ENCODE measurements at places on chromosomes 3 and 15.

- no peak for DNase-seq
Observed at GRCh38 chr3:11212299-11212608, 58.0 kb downstream of the HRH1 start.

DNA sequence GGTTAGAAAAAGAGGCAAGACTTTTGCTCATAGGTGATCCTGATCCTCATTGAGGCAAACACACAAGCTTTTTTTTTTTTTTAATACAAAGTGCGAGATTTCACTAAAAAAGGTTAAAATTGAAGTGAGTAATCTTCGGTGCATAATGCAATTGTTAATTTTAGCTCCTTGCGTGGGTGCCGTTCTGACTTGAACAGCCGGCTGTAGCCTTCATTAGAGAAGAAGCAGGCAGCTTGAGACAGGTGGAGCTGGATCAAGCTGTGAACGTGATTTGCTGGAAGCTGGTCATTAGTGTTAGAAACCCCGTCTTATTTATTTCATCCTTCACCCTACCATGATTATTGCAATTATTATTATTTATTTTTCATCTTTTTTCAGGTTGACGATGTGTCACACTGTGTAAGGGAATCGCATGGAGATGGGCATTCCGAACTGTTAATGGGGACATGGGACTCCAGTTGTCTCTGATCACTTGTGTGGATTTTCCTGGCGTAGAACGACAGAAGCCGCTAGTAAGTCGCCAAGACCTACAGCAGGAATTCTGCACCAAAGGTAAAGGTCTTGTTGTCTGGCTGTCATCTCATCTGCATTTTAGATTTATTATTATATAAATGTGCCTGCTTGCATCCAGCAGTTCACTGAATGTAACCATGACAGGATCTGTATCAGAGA is 40.2 kb downstream of the ARPP21 start:
- no peak for DNase-seq

DNA sequence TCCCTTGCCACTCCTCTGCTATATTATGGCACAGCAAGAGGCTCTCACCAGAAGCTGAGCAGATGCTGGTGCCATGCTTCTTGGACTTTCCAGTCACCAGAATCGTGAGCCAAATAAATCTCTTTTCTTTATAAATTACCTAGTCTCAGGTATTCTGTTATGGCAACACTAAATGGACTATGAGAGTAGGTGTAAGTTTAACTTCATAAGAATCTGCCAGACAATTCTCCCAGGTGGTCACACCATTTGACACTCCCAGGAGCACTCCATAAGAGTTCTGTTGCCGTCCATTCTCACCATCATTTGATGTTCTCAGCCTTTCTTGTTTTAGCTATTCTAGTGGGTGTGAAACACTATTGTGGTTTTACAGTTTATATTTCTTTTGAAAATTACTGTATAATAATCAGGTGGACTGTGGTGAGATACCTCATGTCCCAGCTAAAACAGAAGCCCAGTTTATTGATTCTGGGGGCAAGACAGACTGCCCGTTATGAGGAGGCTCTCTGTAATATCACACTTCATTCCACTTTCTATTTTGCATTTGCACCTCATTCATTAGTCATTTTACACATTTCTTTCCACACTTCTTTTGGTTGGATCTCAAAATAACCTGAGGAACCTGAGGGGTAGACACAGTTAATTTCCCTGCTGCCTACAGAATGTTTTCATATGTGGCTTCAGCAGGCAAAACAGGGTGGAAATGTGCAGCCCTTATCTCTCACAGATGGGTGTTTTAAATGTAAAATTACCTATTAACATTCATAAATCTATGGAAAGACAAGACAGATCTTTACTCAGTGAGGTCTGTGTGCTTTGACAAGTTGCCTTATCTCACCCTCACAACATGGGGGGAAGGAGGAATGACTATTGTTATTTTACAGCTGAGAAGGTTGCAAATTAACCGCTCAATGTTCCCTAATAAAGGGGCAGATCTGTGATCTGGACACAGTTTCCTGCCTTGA is 42.1 kb downstream of the CDCP1 start:
- no peak for DNase-seq

- no peak for DNase-seq
Observed at GRCh38 chr3:194396859-194397756, 2.0 kb downstream of the GP5 start.

- DNase-seq, result no peak
Observed at GRCh38 chr3:72120806-72121778, 336.1 kb upstream of the PROK2 start.

- no peak for DNase-seq
Observed at GRCh38 chr3:106114848-106115247, 246.0 kb upstream of the CBLB start.

DNA sequence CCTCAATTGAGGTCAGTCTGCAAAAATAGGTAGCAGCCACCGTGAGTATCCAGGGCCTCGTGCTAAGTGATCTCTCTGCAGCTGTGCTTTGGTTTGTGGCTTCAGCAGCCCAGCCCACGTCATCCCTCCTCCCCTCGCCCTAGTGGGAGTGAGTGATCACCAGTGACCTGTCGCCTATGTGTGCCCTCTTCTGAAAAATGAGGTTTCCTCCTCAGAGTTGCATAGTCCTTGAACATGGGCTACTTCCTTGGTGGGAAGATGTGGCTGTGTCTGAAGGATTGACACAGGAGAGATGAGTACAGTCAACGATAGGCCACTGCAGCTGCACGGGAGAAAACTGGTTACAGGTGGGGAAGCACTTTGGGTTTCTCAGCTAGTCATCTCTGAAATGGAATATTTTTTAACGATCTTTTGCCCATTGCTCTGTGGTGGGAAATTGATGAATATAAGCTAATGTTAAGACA is 144.8 kb upstream of the BHLHE40 start:
- DNase-seq, result no peak

DNA sequence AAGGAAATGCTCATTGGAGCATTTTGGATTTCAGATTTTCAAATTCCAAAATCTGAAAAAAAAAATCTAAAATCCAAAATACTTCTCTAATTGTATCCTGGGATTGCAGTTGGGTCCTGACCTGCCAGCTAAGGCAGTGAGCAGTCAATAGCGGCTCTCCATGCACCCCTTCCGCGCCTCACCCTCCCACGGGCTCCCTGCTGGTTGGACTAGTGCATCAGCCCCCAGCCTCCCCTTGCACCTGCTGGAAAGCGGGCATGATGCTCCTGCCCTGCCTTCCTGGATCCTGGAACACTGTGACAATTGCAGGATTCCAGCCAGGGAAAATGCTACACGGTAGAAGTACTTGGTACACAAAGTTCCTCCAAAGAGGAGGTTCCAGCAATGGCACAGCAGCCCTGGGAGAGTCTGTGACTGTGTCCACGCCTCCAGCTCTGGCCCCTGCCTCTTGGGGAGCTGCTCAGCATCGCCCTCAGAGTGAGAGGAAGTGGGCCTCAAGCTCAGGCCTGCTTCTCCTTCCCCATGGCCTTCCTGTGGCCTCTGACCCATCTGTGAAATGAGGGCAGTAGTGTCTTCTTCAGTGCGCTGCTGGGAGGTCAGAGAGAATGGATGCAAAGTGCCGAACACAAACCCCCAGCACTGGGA is 39.5 kb upstream of the CHRNB4 start:
- DNase-seq, result no peak

GRCh38 chr3:61894988-61895935 is 333.9 kb downstream of the PTPRG start:
- no peak for DNase-seq

GRCh38 chr3:127233371-127233770 is 40.4 kb downstream of the PRR23E start:
- no peak for DNase-seq

DNA sequence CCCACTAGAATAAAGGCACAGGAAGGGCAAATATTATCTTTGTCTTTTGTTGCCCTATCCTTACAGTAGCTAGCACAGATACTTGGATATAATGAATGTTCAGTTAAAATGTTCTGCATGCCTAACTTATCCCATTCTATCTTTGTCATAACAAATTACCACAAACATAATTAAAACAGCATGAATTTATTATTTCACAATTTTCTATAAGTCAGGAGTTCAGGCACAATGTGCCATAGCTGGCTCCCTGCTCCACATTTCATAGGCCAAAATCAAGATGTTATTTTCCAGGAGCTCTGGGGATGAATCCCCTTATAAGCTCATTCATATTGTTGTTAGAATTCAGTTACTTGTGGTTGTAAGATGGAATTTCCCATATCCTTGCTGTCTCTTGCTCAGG is 975.5 kb downstream of the IGSF11 start:
- DNase-seq, result no peak

- DNase-seq, result no peak
Observed at GRCh38 chr3:136804813-136805212, 14.1 kb upstream of the SLC35G2 start.

DNA sequence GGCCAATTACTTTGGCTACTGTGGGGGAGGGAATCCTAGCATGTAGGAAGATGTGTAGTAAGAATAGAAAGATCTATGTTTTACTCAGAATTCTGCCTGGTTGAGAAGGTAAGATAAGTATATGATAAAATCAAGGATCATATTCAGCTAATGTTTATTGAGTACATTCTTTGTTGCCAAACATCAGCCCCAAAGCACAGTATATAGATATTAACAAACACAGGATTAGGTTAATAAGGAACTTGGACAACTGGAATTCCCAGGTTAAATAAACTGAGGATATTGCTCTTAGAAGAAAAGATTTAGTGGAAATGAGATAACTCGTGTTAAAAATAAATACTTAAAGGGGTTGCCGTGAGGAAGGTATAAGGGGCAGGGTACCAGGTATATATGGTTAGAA is 129.6 kb downstream of the FILIP1L start:
- DNase-seq, result no peak

DNA sequence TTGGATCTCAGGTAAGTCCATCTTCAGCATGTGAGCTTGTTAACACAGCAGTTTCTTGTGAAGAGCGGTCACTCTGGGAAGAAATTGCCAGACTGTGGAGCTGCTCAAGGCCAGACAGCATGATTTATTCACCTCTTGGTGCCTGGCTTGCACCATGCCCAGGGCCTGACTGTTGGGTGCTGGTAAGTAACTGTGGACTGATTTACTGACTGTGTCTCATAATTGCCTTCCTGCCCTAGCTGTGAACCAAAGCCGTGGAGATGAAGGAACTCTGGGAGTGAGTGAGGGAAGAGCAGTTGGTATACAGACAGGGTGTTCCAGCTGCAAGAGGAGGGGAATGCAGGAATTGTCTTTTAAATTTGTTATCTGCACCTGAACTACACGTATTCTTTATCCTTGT is 18.5 kb upstream of the WNT7A start:
- DNase-seq, result no peak

DNA sequence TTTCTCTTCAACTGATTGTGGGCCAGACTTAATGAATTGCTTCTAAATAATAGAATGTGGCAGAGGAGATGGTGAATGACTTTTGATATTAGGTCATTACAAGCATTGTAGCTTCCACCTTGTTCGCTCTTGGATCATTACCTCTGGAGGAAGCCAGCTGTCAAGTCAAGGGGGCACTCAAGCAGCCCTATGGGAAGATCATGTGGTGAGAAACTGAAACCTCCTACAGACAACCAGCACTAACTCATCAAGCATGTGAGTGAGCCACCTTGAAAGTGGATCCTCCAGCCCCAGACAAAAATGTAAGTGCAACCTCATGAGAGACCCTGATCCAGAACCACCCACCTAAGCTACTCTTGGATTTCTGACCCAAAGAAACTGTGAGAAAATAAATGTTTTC is 109.8 kb upstream of the TBC1D5 start:
- no peak for DNase-seq

GRCh38 chr3:65020281-65021160 is 332.7 kb upstream of the ADAMTS9 start:
- no peak for DNase-seq

DNA sequence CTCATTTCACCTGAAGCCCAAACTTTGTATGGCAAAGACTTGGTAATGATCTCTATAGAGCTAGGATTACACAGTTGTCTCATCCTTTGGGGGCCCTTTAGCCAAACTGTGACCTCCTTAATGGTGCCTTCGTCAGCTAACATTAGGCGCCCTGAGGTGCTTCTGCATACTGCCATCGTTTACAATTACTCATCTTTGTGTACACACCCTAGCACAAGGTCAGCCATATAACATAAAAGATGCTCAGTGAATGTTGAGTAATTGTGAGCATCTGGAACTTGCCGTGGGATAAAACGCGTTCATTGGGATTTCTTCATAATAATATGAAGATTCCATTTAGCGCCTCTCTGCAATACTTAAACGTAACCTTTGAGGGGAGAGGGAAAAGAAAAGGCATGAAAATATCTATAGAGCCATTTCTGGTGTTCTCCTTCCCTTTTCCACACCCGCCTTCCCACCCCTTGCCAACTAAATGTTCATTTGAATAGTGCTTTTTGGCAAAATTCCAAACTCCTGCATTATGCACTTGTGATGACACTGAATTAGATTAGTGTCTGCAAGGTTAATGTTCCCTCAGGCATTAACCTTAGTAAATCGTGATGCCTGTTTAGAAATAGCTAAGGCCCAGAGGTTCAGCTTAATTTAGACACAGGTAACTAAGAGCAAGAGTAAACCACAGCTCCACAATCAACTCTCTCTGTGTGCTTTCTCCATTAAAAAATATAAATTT is 990 bp upstream of the ZNF148 start:
- no peak for DNase-seq

DNA sequence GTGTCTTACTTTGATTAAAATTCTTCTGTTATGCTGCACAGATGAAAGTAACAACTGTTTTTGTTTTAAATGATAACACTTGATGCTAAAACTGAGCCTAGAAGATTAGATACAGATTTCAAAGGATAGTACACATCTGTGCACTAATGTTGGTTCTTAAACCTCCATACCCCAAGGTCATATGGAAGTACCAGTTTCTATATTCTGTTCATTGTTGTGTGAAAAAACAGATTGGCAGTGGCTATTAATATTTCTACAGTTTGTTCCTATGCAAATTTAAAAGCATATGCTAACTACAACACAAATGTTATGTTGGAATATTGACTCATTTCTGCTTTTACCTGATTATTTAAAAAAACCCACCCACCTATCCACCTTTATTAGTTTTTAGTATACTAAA is 32.0 kb upstream of the GBE1 start:
- DNase-seq, result no peak

DNA sequence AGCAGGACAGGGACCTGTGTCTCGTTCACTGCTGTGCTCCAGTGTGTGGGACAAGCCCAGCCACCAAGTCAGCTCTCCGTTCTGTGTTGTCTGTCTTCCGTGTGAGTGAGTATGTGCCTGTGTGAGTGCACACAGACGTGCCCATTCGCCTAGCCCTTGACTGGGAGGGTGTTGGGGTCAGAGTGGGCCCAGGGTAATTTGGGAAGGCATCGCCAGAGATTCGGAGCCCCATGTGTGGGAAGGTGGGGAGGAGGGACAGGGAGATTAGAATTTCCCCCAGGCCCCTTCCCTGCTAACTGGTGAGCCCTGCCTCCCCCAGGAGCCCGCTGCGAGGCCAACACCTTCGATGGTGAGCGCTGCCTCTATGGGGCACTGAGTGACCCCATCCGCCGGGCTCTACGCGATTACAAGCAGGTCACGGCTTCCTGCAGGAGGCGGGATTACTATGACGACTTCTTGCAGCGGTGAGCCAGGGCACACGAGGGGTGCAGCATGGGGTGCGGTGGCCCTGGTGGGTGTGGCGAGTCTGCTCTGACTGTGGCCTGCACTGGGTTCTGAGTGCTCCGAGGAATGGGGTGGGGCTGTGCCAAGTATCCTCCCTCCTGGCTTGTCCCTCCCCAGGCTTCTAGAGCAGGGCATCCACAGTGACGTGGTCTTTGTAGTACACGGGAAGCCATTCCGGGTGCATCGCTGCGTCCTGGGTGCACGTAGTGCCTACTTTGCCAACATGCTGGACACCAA is 3.1 kb downstream of the ABTB1 start:
- DNase-seq, result no peak

GRCh38 chr15:48149858-48150257 is 28.2 kb downstream of the MYEF2 start:
- no peak for DNase-seq

Data from D721Med (cell line).